Activated T-cell treated with anti-CD3 and anti-CD28 coated beads, Interleukin-2, amount 50 U/mL, for 4 hours (primary cell): ENCODE measurements at places on chromosomes 1 and 21.

DNA sequence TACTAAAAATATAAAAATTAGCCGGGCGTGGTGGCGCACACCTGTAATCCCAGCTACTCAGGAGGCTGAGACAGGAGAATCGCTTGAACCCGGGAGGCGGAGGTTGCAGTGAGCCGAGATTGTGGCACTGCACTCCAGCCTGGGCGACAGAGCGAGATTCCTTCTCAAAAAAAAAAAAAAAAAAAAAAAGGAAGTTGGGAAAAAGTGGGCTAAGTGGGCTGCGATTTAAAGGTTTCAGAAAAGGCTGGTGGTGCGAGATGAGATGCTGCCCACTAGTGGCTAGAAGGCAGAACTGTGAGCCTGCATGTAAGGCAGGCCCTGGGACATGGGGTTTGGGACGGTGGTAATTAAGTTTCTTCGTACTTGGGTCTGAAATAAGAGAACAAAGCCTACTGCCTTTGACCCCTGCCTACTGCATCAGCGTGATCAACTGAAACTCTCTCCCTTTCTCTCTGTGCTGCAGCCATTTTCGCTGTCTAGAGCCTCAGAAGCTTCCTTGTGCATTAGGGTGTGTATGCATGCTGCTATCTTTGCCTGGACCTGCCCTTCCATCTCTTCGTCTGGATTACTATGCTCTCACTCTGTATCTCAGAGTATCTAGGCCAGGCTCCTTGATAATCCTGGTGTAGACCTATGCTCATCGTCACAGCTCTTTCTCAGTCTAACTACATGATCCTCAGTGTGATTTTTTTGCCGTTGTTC is 12.4 kb downstream of the FMOD start:
- peak; percentile 50 for DNase-seq

GRCh38 chr1:243465738-243466137 is 209.9 kb downstream of the SDCCAG8 start:
- DNase-seq: no peak

- no peak for DNase-seq
Measured at GRCh38 chr21:24011087-24011486, 1596.2 kb downstream of the MRPL39 start.

- DNase-seq: no peak
Measured at GRCh38 chr1:24702511-24703293, 42.5 kb upstream of the CLIC4 start.

GRCh38 chr1:18233176-18233864 is 125.7 kb downstream of the IGSF21 start:
- DNase-seq: no peak

GRCh38 chr1:169860187-169860586 is 33.5 kb downstream of the SCYL3 start:
- no peak for DNase-seq

DNA sequence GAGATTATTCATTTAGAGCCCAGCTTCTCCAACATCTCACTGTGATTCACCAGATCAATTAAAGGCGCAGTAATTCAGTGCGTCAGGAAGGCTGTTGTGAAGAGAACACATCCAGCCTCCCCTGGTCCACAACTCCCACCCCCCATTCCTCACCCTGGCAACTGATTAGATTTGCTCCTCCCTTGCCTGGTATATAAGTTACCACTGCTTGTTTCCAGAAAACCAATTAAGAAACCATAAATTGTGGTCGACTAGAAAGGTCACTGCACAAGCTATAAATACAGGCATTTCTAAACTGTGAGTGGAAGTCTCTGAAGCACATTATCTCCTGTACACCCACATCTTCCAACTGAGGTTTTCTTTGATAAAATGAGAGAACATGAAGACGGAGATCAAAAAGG is 41.9 kb downstream of the FAM163A start:
- DNase-seq: no peak

DNA sequence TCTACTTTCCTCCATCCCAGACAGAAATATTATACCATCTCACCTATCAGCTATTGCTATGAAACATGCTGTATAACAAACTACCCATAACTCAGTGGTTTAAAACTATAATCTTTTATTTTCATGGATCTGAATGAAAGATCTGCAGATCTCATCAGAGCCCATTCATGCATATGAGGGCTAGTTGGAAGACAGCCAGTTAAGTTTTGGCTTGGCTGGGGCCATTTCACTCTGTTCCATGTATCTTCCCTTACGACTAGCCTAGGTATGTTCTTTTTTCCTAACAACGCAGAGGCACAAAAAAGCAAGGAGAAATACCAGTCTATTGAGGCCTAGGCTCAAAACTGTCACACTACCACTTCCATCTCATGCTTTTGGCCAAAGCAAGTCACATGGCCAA is 28.1 kb upstream of the RGS1 start:
- DNase-seq: no peak

GRCh38 chr1:22275167-22275566 is 132.3 kb upstream of the WNT4 start:
- no peak for DNase-seq

- no peak for DNase-seq
Measured at GRCh38 chr1:75641325-75641724, 30.4 kb upstream of the SLC44A5 start.

- DNase-seq: no peak
Measured at GRCh38 chr1:94456736-94457135, 38.5 kb downstream of the ABCD3 start.

DNA sequence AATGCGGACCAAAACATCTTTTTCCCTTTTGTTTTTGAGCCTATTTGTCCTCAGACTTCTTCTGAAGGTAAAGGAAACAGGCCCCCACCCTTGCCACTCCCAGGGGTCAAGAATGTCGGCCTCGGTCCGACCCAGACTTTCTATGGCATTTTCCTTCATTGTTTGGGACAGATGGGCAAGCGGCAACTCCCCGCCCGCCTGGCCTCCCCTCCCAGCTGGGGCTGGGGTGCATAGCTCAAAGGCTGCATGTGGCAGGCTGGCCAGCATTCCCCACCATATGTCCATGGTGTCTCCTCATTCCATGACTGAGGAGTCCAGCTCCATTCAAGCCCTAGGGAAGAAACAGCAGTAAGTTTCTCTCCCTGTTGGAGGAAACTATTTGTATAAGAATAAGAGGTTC is 29.4 kb upstream of the TSPEAR start:
- DNase-seq: no peak

DNA sequence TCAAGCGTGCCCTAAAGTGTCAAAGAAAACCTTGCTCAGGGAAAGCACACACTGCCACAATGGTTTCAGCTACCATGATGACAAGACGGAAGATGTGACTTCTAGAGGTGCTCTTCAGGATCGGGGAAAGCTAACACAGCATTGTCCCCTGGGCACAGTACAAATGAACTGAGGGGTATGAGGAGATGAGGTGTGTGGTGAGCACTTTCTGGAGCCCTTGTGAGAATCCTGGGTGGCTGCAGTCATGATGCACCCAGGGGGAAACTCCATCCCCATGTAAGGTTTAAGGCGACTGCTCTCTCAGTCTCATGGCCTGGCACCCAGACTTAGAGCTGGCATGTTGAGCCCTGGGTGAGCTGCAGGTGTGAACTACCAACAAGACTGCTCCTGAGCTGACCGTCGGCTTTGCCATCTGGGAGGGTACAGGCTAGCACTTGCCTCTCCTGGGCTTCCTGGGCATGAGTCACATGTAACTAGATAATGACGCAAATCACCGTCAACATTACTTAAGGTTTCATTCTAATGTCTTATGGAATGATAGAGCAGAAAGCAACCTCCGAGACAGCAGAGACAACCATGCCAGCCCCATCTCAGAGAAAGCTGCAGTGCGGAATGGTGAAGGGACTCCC is 144.6 kb downstream of the CLIC6 start:
- no peak for DNase-seq

DNA sequence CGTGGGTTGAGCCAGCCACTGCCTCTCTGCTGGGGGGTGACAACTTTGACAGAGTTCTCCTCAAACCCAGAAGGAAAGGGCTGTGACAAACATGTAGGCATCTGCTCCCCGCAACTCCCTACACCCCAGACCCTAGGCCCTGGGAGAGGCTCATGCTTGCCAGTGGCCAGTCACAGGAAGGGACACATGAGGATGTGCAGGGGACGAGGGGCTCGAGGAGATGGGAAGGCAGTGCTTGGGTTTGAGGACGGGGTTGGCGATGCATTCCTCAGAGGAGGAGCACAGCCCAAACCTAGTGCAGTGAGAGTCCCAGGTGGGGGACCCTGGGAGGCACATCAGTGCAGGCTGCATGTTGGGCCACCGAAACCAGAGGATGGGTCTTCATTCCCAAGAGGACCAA is 62.1 kb downstream of the STUM start:
- no peak for DNase-seq

DNA sequence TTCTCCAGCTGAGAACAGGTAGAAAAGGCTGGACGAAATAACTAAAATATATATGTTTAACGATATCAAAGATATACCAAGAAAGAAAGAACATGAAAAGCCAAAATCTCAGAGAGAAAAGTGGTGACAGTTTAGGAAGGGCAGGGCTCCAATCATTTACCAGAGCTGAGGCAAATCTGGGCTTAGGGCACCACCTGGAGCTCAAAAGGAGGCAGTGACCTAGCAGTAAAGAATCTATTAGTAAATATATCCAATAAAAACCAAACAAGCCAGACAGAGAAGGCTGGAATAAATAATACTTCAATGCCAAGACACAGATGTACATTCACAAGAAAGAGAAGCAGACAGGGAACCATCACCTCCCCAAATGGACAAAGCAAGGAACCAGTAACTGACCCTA is 43.5 kb downstream of the CHIA start:
- peak; percentile 45 for DNase-seq

- DNase-seq: no peak
Measured at GRCh38 chr1:30088594-30088993, 634.8 kb downstream of the MATN1 start.

- no peak for DNase-seq
Measured at GRCh38 chr1:151916726-151917370, 7.5 kb upstream of the THEM4 start.

DNA sequence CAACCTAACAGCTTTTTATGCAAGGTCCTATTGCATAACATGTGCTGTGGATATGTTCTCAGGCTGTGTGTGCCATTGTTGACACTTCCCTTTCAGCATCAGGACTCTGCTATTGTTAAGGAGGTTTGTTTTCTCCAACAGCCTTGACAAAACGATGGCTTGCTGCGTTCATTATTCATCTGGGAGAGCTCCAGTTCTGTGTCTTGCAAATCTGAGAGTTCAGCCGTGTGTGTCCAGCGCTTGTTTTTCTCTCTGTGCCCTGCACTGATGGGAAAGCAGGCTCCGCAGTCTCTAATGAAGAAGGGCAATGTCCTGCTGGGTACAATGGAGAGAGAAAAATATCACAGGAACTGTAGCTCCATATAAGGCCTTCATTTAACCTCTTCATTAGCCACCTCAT is 63.7 kb downstream of the CLDN17 start:
- no peak for DNase-seq

- no peak for DNase-seq
Measured at GRCh38 chr1:226603858-226604559, 55.4 kb downstream of the STUM start.

- DNase-seq: no peak
Measured at GRCh38 chr1:160340866-160341265, 2.2 kb downstream of the COPA start.

DNA sequence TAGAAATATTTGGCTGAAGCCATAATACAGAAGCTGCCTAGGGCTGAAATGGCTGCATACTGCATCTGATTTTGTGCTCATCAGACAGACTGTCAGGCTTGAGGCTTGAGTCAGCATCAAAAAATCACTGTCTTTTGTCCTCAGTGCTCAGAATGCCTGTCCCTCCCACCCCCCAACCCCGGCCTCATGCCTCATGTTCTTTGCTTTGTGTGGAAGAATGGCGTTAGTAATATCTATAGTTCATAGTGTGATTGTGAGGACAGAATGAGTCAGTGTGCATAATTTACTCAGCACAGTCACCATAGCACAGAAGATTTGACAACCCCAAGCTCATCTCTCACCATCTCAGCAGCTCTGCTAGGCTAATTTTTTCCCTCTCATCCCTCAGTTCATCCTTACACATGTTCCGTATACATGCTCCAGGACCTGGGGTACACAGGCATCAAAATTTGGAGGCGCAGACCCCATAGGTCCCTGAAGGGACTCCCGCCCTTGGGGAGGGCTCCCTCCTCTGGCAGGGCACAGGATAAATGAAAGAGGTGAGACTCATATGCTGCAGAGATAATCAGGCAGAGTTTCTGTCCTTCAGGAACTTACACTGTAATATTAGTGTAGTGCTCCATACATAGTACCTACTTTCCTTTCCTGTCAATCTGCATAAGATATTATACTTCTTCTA is 159.1 kb upstream of the C8B start:
- DNase-seq: no peak

DNA sequence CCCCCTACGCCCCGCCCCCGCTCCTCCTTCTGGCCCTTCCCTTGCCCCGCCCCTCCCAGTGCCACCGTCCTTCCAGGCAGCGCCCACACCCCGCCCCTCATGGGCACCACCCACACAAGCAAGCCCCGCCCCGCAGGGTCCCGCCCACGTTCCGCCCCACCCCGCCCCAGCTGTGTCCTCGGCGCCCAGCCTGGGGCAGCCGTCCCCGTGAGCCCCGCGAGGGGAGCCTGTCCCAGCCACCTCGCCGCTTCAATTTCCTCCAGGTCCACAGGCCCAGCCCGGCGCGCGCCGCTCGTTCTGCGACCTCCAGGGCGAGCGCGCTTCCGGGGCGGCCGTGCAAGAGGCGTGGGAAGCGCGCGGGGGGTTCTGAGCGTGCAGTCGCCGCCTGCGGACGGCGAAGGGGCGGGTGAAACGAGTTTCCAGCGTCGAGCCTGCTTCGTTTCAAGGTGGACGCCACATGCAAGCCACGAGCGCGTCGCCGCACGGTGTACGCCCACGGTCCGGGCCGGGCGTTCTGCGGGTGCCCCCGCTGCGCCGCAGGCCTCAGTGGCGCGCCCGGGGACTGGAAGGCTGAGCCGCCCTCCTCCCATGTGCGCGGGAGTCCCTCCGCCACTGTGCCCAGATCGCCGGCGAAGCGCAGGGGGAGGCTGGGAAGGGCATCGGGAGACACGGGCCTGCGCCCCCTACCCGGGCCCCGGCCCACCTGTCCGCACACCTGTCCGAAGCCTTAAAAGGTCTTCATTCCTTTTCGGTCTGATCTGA is 10.8 kb upstream of the FAAP20 start:
- DNase-seq: peak; percentile 94

GRCh38 chr1:117676615-117677130 is 70.8 kb downstream of the TENT5C start:
- no peak for DNase-seq

GRCh38 chr1:59494145-59494833 is 197.4 kb downstream of the FGGY start:
- DNase-seq: no peak
